Cerebellar nuclear complex (tissue), 1 donor: ENCODE measurements at places on chromosomes 2 and 18.

GRCh38 chr2:134555411-134555810 is 163.4 kb downstream of the TMEM163 start:
- no peak for DNase-seq

DNA sequence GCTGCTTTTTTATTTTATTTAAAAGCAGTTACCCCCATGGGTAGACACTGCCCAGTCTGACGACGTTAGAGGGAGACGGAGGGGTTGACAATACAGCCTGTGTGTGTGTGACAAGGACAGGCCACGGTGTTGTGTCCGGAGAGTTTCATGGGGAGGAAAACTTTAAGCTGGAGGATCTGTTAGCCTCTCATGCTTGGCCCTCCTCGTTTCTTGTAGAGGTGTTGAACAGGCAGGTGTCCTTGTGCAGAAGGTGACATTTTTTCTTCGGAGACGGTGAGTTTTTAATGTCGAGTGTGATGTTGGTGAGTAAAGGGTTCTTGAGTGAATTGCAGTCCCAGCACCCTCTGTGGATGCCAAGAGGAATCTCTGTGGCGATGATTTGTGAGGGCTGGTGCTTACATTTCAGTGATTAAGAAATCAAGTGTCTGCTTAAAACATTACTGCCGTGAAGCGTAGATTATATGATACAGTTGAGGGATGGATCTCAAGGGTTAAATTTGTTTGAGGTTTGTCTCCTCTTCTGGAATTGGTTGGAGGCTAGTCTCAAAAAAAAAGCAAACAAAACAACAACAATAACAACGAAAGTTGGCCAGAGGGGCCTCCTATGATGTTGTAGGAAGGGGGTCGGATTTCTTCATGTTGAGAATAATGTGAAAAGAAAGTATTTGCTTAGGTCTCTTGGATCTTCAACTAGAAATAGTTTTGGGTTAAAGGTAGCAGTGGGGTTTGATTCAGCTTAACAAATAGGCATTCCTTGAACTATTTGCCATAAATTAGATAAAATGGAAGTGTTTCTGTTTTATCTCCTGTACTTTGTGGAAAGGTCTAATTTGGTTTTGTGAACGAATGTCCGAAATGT is 1.6 kb downstream of the NCOA1 start:
- DNase-seq: no peak

GRCh38 chr2:96687266-96687665 is 44.7 kb downstream of the FER1L5 start:
- DNase-seq: no peak

- DNase-seq: no peak
These were observed 8.7 kb downstream of the FAM178B start for GRCh38 chr2:96977631-96978195.

DNA sequence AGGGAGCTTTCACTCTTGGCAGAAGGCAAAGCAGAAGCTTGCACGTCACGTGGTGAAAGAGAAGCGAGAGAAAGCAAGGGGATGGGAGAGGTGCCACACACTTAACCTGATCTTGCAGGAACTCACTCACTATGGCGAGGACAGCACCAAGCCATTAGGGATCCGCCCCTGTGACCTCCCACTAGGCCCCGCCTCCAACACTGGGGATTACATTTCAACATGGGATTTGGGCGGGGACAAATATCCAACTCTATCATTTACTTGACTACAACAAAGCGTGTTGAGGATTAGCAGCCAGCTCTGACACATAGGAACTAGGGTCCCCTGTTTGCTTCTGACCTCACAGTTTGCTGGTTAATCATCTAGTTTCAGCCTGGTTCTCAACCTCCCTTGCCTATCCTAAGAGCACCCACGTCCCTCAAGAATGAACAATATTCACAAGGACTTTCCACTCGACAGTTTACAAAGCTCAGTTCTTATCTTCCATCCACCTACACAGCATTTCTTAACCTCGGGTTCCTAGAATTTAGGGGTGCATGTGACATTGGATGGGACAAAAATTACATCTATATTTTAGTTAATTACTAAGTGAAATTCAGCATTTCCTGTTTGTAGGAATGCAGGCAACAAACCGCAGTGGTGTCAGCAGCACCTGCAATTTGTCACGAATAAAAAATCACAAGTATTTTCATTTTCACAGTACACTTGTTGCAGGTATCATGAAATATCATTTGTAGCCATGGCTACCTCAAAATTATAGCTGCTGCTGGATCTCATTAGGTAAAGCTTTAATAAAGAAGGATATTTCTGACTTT is 36.0 kb downstream of the LBH start:
- DNase-seq: no peak

GRCh38 chr2:28510184-28510583 is 14.3 kb downstream of the PLB1 start:
- no peak for DNase-seq

DNA sequence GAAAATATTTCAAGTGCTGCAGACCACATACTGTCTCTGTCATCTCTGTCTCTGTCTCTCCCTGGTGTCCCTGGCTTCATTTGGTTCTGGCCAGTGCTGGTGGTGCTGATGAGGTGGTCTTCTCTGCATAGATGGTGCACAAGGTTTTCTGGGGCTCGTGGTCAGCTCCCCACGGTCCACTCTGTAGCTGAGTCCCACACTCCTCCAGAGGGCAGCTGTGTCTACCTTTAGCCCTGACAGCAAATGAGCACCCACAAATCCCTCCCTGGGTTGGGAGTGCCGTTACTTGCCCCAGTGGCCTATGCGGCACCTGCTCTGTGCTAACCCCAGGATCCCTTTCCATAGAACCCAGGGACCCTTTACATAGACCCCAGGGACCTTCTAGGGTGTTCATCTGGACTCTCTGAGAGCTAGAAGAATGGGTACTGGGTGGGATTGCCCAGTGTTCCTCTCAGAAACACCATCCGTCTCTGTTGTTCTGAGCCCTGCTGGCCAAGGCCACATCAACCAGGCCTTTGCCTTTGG is 129.3 kb downstream of the CAPN13 start:
- no peak for DNase-seq

- DNase-seq: no peak
These were observed 9.0 kb upstream of the SLC35F6 start for GRCh38 chr2:26754972-26755670.

GRCh38 chr2:50648041-50648700 is 383.8 kb downstream of the NRXN1 start:
- peak; percentile 21 for DNase-seq

- no peak for DNase-seq
These were observed 30.4 kb upstream of the GMCL1 start for GRCh38 chr2:69798909-69799526.

DNA sequence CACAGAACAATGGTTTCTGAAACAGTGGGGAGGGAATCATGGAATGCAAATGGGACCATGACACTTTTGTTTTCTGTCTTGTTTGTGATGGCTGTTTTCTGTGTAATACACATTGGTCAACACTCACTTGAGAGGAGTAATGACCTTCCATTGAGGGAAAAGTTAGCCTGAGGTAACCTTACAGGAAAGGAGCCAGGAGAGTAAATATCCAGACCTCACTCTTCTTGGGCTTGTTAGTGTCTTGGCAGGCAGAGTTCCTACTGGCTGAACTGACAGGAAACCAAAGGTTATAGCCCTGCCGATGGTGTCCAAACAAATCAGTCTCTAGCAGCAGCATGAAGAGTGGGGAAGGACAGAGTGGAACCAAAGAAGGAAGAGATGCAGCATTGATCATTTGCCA is 17.2 kb upstream of the RPRM start:
- no peak for DNase-seq

DNA sequence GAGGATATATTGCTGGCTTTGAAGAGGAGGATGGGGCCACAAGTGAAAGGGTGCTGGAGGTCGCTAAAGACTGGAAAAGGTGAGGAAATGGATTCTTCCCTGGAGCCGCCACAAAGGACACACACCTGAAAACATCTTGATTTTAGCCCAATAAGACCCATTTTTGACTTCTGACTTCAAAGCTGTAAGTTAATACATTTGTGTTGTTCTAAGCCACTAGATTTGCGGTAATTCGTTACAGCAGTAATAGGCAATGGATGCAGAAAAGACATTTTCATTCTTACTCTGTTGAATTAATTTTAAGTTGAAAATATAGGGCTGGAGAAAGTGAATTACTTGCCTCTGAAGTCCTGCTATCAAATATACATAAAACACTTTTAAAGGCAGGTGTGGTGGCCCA is 117.7 kb upstream of the RAB12 start:
- no peak for DNase-seq

- DNase-seq: no peak
These were observed 33.7 kb downstream of the TMEM17 start for GRCh38 chr2:62472312-62472711.

DNA sequence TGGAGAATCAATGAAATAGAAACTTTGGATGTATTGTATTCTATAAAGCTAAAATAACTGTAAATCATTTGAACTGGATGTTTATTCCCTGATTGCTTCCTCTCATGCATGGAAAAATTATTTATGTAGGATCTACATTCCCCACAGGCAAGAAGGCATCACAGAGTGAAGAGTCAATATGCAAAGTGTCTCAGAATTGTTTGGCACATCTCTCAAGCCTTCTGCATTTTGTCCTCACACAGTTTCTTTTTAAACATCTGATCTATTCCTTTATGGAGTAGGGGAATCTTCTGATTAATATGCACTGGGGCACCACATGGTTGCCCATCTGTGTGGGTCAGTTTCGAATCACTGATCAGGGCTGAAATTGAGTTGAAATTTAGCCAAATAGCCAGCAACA is 465.4 kb downstream of the ZNF804A start:
- DNase-seq: no peak

DNA sequence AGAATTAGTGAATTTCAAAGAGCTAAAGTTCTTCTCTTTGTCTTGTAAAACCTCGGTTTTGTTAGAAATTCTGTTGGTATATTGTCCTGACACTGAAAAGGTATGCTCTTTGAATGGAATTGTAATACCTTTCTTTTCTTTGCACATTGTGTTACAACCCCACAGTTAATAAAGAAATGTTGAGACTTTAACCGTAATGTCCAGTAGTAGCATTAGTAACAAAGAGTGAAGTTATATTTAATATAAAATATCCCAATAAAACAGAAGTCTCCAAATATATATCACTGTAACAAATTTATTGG is 69.8 kb downstream of the EHBP1 start:
- DNase-seq: no peak

- no peak for DNase-seq
These were observed 4.1 kb downstream of the RAB31 start for GRCh38 chr18:9712130-9712577.

DNA sequence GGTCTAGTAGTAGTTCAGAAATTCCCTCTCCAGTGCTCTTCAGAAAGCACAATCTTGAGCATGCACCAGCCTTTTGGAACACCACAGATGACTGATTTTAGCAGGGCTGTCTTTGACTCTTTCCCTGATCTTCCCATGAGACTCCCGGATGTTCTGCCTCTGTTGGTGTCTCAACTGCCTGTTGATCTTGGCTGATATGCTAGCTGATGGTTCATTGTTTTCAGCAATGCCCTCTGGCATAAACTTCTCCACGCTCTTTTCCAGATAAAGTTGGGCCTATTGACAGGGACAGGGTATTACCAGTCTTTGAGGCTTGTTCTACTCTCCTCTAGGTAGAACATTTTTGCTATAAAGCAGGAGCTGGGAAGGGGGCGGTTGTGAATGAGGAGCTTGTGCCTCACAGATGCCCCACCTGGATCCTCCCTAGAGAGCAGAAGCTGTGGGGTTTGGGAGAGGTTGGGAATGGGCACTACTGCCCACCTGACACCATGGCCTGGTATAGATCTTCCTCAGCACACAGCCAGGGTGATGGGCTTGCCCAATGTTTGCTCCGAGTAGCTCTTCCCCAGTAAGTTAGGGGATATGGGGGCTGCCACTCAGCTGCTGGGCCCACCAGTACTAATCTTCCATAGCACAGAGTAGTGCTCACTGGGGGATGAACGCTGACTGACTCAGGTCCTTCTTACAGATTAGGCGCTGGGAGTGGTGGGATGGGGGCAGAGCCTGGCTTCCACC is 111.3 kb downstream of the PTGR3 start:
- no peak for DNase-seq

GRCh38 chr2:207694811-207695281 is 16.6 kb upstream of the CCNYL1 start:
- no peak for DNase-seq

GRCh38 chr2:197993363-197993762 is 189.0 kb downstream of the PLCL1 start:
- DNase-seq: no peak
